ENCODE measurements at places on chromosomes 1 and 21.

DNA sequence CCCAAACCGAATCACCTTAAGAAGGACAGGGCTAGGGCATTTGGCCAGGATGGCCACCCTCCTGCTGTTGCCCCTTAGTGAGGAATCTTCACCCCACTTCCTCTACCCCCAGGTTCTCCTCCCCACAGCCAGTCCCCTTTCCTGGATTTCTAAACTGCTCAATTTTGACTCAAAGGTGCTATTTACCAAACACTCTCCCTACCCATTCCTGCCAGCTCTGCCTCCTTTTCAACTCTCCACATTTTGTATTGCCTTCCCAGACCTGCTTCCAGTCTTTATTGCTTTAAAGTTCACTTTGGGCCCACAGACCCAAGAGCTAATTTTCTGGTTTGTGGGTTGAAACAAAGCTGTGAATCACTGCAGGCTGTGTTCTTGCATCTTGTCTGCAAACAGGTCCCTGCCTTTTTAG, 3.6 kb downstream of the BTG2 start:
- DNase-seq, result no peak

DNA sequence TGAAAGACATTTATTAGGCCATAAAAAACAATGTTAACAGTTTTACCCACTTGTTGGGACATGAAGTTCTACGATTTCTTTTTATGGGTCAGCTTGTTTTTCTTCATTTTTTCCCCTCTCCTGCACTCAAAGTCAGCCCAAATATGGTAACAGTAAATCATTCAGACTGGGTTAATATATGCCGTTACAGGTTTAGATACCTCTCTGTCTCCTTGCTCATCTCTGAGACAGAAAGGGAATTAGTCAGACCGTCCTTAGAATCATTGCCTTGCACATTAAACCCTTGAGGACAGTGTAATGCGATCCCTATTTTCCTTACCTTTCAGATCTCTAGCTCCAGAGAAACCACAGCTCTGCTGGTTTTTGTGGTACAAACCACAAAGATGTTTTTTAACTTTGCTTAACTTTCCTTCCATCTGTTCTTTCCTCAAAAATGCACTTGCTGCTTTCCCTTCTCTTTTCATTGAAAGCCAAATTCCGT, 613.3 kb downstream of the PLPP3 start:
- DNase-seq, result no peak

DNA sequence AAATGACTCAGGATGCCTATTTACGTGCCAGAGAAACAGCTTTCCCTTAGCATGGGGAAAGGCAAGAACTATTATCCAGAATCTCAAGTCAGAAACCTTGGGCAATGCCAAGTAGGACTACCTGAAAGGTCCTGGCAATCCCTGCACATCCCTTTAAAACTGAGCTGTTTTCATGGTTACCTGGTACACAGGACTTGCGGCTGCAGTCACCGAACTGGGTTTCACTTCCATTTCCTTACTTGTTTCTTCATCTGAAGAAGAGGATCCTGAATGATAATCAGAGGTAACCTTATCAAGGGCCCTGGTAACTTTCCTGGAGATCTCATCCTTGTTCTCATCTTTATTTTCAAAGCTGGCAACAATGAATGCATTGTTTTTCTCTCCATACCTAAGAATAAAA, 14.3 kb downstream of the BTG3 start:
- no peak for DNase-seq

DNA sequence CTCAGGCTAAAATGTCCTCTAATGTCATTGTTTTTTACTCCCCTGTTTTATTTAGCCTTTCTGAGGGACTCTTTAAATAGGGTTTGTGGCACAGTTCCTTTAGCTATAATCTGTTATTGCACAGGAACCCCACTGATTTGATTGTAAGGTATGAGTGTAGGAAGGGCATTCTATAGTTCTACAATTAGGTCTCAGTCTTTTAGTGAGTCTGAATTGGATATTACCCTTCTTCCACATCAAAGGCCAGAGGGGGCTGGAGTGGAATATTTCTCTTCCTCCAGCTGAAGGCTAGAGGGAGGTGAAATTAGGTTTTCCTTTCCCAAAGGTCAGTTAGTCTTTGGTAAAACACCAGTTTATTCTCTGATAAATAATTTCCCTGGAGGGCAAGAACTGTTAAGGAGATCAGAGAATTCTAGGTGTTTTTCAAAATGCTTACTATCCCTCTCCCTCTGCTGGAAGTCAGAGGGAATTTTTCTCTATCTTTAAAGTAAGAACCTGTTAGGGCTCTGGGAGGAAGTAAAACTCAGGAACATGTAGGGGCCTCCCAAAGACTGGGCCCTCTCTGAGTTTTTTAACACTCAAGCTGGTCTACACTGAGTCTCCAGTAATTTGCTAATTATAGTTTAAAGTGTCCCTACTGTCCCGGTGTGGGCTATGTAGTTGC, 176.3 kb upstream of the ZNHIT6 start:
- DNase-seq, result peak; percentile 7

DNA sequence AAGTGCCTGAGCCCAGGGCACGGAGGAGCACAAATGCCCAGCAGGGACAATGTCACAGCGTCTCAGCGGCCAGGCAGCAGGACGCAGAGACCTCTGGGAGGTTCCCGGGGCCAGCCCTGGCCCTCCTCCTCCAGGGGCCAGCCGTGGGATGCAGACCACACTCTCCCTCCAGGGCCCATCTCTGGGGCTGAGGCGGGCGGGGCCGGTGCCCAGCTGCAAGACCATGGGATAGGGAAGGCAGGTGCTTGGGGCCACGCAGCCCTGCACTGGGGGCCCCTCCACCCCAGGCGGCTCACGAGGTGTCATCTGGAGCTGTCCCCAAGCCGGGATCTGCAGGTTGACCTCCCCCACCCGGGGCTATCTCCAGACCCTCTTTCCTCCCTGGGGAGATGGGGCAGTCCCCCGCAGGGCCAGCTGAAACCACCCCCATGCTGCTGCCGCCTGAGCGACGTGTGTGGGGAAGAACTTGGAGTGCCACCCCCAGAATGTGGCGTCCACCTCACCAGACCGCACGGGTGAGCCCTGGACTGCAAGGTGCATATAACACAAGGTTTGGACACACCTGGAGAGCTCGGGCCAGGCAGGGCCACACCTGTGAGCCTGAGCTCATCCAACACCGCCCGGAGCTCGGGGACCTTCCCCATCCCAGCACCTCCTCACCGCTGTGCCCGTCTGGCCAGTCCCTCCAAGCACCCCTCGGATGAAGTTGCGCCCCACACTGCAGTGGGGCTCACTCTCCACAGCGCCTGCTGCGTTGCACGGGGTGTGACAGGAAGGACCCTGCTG, 4.1 kb upstream of the TTLL10 start:
- DNase-seq, result no peak

DNA sequence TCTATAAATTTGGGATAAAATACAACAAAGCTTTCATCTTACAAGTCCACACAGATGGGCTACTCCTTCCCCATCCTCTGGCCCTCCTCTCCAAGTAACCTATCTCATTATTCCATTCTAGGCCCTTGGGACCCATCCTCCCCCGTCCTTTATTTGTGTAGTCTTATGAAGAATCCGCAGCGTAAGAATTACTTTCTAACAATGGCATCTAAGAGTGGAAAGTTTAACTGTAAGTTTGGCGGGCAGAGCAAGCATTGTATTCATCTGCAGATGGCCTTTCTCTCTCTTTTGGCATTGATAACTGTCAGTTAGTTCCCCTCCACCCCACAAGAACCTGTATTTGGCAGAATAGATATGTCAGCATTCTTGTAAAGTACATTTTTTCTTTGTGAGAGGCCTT, 91.9 kb upstream of the TSPAN2 start:
- no peak for DNase-seq

GRCh38 chr21:15423676-15424445, 305.9 kb upstream of the USP25 start:
- DNase-seq, result no peak

- no peak for DNase-seq
Observed at GRCh38 chr1:184535191-184535970, 148.6 kb downstream of the C1orf21 start.

- no peak for DNase-seq
Observed at GRCh38 chr21:43854773-43855633, 10.0 kb upstream of the AGPAT3 start.

GRCh38 chr1:231605149-231606100, 21.2 kb upstream of the DISC1 start:
- no peak for DNase-seq

- peak; percentile 63 for DNase-seq
Observed at GRCh38 chr1:17335821-17336710, 28.1 kb downstream of the PADI4 start.

DNA sequence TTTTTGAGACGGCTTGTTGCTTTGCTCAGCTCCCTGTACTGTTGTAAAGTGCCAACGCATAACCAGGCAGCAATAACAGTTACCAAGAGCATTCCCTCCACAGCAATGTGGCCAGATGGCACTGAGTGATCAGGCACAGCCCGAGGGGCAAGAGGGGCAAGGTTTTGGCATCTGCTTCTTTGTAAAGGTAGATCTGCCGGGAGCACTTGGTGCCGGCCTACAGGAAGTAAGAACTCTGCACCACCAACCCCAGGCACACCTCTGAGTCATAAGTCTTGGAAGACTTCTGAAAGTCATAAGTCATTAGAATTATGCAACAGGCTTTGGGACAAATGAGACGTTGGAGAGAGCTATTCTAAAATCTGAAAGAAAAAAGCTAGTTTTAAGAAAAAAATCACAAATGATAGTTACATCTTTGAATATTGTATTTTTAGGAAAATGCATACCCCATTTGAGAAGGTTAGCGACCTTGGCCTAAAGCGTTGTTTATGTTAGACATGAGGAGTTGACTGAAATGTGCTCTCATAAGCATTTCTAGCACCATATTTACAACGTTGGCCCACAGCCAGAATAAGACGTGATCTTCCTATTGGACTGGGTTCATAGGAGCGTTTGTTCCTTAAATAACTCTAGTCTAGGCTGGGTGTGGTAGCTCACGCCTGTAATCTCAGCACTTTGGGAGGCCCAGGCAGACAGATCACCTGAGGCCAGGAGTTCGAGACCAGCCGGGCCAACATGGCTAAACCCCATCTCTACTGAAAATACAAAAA, 37.7 kb upstream of the MAP10 start:
- DNase-seq, result no peak

- DNase-seq, result no peak
Observed at GRCh38 chr1:114703242-114703641, 7.9 kb upstream of the AMPD1 start.

DNA sequence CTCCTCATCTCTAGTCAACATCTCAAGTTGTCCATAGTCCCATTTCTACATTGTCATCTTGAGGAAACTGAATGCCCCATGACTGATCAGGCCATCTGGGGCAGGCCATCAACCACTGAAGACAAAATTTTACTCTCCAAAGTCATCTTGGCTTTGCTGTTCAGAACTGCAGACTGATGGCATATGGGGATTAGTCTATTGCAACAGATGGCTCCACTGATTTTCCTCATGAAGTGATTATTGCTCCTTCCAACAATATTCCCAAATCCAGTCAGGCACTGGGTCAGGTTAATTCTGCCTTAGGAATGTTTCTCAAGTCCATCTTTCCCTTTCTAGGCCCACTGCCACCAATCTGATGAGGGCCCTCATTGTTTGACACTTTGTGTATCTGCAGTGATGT, 101.7 kb downstream of the ESRRG start:
- DNase-seq, result no peak

DNA sequence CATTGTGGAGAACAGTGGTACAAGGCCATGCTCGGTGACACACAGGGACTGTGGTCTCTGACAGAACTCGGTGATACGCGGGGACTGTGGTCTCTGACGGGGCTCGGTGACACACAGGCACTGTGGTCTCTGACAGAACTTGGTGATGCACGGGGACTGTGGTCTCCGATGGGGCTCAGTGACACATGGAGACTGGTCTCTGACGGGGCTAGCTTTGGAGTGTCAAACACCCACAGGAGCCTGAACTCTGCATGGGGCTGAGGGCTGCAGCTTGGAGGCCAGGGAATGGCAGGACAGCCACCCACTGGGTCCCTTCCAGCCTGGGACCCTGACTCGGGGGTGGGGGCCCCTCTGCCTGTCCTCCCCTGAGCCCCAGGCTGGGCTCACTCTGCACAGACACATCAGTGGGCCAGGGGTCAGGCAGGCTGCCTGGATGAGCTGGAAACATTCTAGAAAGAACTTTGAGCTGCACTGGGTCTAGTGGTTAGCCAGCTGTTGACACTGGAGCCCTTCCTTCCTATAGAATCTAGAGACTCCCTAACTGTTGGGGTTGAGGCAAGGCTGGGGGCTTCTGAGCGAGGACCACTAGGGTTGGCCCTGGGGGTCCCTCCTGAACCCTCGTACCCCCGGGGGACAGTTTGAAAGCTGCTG, 49.8 kb downstream of the DISP3 start:
- DNase-seq, result no peak

GRCh38 chr1:209106861-209107260, 476.7 kb upstream of the CAMK1G start:
- no peak for DNase-seq

DNA sequence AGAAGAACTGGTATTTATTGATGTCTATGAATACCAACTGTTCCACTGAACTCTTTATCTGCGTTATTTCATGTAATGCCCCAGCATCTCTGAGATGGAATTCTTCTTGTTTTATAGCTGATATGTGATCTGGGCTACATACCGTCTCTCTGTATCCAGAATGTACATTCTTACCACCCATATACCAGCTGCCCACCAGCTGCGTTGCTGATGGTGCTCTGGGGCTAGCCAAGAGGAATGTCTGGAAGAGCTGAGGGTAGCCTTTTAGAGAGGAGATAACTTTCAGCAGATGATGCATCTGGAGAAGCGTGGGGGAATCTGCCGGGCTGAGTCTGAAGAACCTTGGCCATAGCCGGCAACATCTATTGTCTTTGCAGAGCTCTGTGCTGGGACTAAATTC, 137.5 kb downstream of the RYR2 start:
- DNase-seq, result no peak

GRCh38 chr21:43728154-43728466, 9.2 kb downstream of the PDXK start:
- no peak for DNase-seq

GRCh38 chr1:153099461-153100045, 5.2 kb upstream of the SPRR2E start:
- no peak for DNase-seq

- no peak for DNase-seq
Observed at GRCh38 chr1:22821027-22821426, 110.4 kb downstream of the EPHB2 start.

- DNase-seq, result no peak
Observed at GRCh38 chr1:9378801-9379200, 86.1 kb downstream of the SPSB1 start.

GRCh38 chr21:33687634-33688033, 45.3 kb downstream of the ITSN1 start:
- DNase-seq, result no peak

- DNase-seq, result no peak
Observed at GRCh38 chr1:28163496-28164161, 12.9 kb downstream of the PTAFR start.

GRCh38 chr1:81848880-81849682, 48.3 kb downstream of the ADGRL2 start:
- DNase-seq, result peak; percentile 86

GRCh38 chr1:186491336-186491735, 30.4 kb upstream of the PDC start:
- DNase-seq, result no peak

Data from NCI-H1105 treated with DMSO at 0.1 percent for 48 hours (cell line).